NCI-H146 (cell line): ENCODE measurements at places on chromosomes 7 and 10.

GRCh38 chr10:120495226-120496009, 38.4 kb downstream of the PLPP4 start:
- no peak for DNase-seq

DNA sequence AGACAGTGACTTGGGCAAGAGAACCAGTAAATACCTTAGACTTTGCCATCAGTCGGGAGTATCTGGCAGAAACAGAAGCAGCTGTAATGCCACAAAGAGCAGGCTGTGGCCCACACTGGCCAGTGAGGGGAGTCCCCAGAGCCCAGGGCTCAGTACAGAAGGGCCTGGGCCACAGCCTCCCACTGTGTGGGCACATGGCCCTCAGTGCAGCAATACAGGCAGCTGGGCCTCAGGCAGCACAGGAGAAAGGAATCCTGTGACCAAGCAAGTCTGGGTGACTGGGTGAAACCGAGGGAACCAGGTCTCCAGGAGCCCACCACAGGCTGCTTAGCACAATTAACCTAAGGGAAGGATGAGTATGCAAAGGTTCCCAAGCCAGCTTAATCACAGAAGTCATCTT, 14.0 kb downstream of the WDR91 start:
- DNase-seq = no peak

- no peak for DNase-seq
These were observed 927.4 kb downstream of the LRMDA start for GRCh38 chr10:76358743-76359395.

DNA sequence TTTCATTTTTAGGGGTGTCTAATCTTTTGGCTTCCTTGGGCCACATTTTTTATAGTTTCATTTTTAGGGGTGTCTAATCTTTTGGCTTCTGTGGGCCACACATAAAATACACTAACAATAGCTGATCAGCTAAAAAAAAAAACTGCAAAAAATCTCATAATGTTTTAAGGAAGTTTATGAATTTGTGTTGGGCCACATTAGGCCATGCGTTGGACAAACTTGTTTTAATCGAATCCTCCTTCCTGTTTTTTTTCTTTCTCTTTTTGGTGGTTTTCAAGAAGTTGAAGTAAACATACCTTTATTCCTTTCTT, 37.4 kb downstream of the ZNRF2 start:
- DNase-seq = no peak

GRCh38 chr10:125756196-125756595, 19.4 kb downstream of the MMP21 start:
- no peak for DNase-seq

DNA sequence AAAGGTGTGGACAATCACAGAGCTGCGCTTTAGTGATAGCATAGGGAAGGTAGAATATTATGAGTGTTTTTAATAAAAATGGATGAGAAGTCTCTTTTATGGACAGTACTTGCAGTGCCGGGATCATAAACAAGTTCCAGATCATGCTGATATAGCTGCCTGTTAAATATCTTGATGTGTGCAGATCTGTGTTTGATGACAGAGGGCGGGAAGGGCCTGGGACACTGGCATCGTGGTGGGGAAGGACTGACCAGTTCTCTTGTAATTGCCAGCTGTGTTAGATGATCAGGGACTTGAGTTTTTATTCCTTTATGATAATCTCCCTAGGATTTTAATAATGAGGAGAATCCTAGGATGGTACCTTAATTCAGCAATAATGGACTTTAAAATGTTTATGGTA, 14.6 kb downstream of the SND1 start:
- no peak for DNase-seq

GRCh38 chr7:50221028-50221427, 83.5 kb upstream of the IKZF1 start:
- DNase-seq = no peak

DNA sequence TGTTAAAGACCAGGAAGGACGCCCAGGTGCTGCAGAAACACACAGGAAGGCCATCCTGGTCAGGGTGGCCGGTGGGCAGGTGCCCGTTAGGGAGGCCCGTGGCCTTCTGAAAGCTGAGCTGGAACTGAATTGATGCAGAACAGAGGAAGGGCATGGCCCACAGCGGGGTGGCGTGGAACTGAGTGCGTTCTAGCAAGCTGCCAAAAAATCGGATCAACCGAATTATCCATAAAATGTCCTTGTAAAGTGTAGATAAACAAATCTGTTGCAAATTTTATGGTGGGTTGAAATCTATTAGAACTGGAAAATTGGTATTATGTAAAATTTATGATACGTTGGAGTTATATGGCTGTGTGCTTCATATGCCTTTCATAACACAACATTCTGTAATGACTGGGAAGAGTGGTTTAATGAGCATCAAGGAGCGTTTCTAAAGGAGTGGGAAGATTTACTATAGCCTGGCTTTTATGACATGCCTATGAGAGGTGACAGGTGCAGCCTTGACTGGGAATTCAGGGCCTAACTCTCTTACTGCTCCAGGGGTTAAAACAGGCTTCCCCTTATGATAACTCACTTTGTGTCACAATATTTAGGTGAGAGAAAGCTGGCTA, 108.1 kb downstream of the GPR26 start:
- DNase-seq = no peak

DNA sequence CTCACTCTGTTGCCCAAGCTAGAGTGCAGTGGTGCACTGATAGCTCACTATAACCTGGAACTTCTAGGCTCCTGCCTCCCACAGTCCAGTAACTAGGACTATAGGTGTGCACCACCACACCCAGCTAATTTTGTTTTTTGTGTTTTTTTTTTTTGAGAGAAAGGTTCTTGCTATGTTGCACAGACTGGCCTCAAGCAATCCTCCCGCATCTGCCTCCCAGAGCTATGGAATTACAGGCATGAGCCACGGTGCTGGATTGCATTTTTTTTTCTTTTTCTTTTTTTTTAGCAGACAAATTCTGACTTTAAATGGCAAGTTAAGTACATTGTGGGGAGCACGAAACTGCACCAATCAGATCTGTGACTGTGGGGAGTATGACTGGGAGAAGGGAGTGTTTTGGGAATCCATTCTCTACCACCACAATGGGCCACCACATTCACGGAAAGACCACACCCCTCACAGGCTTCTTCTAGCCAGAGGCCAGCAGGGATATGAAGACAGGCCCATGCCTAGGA, 58.1 kb upstream of the MSMB start:
- DNase-seq = no peak
